ENCODE measurements at places on chromosomes 5 and 9.

DNA sequence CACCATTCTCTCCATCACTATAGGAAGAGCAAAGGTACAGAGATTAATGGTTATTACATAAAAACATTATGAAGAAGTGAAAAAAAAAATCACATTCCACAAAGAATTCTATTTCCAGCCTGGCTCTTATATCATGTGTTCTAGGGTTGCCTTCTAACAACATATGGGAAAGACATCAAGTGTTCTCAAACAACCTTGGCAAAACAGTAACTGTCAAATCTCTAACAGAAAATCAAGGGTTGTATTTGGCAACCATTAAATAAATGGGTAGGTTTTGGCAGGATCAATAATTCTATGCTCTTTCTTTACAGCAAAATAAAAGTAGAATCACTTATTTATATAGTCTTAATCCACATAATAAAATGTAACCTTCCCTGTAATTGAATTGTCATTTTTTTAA is 728.9 kb downstream of the MAT2B start:
- no peak for DNase-seq

- DNase-seq: no peak
Observed at GRCh38 chr9:12185856-12186255, 507.3 kb upstream of the TYRP1 start.

GRCh38 chr5:76528547-76529331 is 94.5 kb downstream of the F2RL2 start:
- DNase-seq: no peak

GRCh38 chr5:41978676-41979075 is 53.6 kb downstream of the FBXO4 start:
- no peak for DNase-seq

DNA sequence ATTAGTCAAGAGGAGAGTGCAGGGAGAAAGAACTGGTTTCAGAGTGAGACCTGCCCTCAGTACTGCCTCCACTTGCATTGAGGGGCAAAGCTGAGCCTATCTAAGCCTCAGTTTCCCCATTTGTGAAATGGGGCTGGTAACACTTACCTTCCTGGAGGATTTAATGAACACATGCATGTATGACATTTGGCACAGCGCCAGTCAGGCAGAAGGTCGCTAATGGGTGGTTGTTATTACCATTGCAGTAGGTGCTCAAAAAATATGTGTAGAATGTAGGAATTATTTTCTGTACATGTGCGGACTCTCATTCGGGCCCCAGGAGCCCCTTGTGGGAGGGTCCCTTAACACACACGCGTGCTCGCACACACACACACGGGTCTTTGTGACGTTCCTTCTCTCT is 10.9 kb downstream of the FAT2 start:
- no peak for DNase-seq

GRCh38 chr5:98433673-98434072 is 339.8 kb upstream of the RGMB start:
- DNase-seq: no peak

DNA sequence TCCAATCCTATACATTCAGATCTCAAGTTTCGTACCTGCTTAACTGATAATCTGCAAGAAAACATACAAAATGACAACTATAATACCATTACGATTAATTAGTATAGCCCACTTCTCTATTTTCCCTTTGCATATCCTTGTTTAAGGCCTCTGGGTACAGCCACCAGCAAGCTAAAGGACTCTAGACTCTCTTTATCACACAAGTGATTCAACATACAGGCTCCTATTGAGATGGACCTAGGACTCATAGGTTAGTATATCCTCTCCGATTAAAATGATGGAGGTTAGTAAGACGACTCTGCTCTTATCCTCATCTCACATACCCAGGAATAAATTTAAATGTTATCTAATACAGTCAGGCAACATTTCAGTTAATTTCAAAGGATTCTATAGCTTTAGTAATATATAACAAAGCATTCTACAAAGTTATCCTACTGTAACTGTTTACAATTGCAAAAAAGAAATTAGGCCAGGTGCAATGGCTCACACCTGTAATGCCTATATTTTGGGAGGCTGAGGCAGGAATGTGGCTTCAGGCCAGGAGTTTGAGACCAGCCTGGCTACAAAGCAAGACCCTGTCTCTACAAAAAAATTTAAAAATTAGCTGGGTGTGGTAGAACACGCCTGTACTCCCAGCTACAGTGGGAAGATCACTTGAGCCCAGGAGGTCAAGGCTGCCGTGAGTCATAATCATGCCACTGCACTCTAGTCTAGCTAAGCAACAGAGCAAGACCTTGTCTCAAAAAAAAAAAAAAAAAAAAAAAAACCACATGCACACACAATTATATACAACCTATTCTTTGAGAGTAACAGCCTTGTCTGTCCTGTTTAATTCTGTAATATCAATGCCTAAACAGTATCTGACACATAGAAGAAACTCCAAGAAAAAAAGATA is 15.4 kb downstream of the HAUS6 start:
- no peak for DNase-seq

Measured in NCI-H1436 (cell line).